ENCODE measurements at places on chromosomes 3 and 15.
A peak's percentile ranks its signal among the peaks of the same experiment; 100 is the strongest.

- DNase-seq, result peak; percentile 70
These were observed 45.8 kb upstream of the FSIP1 start for GRCh38 chr15:39828374-39828931.

GRCh38 chr3:174767406-174767805 is 91.7 kb upstream of the NAALADL2 start:
- no peak for DNase-seq

DNA sequence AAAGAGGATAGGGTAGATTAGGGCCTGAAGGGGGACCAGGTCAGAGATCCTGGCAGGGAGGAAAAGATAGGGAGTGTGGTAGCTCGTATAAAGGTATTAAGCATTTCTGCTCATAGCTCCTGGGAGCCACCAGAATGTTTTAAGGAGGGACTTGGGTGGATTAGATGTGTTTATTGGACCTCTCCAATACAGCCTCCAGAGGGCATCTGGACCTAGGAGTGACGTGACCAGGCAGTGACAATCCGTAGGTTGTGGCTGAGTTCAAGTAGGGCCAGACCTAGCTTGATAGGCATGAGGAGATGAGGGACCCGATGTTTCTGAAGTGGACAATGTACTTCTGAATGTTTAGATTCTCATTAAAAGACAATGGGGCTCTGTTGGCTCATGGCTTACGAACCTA is 435.2 kb downstream of the MCTP2 start:
- DNase-seq, result no peak

- no peak for DNase-seq
These were observed 21.8 kb downstream of the METTL6 start for GRCh38 chr3:15405448-15406050.

All from glutamatergic neuron (in vitro differentiated cells).